ENCODE measurements at places on chromosomes 16 and 17.

DNA sequence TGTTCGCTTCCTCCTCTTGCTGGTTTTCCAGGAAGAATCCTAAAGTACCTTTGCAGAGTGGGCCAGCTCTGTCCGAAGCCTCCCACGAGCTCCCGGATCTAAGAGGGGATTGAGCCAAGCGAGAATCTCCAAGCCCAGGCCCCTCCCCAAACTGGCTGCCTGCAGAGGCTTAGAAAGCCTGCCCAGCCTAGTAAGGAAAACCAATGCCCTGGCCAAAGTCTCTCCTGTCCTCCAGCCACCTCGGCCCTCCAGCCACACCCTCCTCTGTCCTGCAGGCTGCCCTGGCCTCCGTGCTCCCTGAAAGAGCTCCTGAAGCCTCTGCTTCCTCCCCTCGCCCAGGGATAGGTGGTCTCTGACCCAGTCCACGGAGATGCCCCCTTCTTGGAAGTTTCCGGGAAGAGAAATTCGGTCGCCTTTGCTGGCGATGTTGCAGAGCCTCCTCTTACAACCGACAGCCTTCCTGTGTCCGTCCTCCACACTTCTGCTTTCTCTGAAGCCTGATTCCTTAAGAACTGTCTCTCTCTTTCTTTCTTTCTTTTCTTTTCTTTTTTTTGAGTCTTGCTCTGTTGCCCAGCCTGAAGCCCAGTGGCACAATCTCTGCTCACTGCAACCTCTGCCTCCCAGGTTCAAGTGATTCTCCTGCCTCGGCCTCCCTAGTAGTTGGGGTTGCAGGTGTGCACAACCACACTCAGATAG lies 54.9 kb upstream of the TOB1 start:
- DNase-seq = peak; percentile 80

DNA sequence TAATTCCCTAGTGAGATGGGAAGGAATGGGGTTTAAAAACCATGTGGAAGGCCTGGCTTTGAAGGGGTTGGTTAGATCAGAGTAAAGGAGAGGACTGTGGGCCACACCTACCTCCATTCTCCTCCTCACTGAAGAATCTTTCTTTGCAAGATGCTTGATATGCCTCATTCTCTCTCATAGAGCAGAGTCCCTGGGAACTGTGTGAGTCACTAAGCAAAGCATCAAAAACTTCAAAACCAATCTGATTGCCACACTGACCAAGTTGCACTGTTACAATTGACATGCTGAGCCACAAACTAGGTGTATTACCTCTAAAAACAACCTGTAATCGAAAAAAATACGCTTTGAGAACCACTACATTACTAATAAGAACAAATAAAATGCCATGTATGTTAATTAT lies 2.0 kb downstream of the TUBD1 start:
- no peak for DNase-seq

- no peak for DNase-seq
These were observed 227.4 kb downstream of the C16orf78 start for GRCh38 chr16:49600976-49601375.

DNA sequence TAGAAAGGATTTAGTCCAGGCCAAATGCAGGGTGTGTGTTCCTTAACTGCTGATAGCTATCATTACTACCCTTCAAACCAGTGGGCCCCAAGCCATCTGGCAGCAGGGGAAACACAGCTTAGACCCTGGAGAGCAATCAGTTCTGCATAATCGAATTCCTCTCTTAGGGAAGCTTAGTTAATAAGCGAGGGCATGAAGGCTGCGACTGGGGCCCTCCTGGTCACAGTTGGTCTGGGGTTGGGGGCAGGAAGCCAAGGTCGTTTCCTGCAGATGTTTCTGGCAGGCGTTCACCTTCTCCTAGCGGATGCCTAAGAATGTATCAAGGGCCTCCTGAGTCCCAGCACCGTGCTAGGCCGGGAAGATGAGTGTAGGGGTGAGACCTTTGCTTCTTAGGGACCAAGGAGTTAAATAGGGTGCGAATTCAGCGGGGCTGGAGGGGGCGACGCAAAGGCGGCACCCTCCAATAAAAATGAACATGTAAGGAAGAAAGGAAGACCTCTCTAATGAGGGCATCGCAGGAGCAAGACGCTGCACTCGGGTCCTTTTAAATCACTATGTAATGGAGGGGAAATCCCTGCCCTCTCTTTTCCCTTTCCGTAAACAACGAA lies 16.5 kb upstream of the EEF2K start:
- peak; percentile 76 for DNase-seq

DNA sequence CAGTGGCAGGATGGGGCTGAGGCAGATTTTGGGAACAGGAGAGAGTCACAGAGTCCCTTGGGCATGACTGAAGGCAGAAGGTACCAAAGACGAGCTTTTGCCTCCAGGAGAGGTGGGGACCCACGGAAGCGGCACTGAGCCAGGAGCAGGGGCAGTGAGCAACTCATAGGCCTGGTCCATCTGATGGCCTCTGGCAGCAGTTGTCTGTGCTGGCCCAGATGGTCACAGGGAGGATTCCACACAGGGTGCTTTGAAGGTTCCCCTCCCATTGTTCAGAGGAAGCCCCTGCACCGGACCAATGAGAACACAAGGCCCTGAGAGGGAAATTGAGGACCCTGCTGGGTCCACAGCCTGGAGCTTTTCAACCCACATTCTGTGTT lies 360.3 kb upstream of the TNRC6C start:
- DNase-seq = no peak

DNA sequence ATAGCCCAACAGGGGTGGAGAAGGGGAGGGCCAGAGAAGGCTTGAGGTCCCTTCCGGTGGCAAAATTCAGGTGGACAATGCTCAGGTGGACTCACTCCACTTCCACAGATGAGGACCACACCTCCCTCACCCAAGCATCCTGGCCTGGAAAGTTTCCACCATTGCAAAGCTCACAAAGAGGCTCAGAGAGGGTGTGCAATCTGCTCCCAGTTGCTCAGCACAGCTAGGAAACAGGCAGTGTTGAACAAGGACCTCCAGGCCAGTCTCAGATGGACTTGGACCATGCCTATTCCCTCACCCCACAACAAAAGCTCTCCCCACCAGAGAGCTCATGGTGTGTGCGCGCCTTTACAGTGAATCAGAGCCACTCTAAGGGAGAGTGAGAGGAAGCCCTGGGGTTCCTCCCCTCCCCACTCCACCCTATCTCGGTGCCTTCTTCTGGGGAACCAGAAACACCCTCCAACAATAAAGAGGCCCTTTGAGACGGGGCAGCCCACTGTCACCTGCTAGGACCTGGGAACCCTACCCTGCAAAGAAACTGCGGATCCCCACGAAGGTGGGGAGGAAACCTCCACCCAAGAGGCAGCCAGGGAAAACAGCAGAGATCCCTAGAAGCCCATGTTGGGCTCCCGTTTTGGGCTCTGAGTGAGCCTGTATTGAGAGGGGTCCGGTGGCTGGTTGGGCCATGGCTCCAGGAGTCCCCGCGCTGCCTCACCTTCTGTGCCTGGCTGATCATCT lies 1.6 kb downstream of the FAM83G start:
- no peak for DNase-seq

- DNase-seq = no peak
These were observed 51.8 kb upstream of the CDC42EP4 start for GRCh38 chr17:73363442-73364154.

DNA sequence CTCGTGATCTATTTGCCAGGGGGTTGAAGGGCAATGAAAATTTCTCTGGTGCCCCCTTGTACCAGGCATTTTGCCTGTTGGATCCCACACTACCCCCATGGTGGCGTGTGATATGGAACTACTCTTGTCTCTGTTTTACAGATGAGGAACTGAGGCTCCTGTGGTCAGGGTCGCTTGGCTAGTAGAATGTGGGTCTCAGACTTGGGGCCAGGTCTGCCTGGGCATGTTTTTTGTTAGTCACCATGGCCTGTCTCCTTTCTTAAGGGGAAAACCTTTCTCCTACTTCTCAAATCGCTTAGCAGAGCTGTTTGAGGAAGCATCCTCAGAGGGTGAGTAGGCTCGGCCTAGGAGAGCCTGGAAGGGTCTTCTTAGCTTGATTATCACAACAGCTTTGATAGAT lies 51.2 kb downstream of the CLEC16A start:
- no peak for DNase-seq

DNA sequence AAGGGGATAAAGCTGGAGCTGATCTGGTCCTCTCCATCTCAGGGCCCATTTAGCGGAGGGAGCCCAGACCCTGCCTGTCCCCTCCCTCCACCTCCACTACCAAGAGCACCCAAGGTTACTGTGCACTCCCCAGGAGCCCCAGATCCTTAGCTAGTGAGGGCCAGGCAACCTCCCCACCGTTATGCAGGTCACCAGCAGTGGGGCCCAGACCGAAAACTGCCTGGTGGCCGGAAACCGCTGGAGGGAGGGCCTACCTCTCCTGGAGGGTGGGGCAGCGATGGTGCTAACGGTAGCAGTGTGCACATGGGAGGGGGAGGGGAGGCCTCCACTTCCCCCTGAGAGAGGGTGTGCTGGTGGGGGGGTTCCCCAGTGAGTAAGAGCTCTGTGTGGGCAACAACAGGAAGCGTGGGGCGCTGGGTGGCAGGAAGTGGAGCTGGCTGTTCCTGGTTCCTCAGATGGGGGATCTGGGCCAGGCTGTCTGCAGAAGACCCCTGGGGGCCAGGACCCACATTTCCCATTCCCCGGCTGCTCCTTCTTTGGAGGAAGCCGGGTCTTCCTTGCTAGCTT lies 4.4 kb downstream of the FMNL1 start:
- no peak for DNase-seq

GRCh38 chr16:4691666-4692412 lies 1.5 kb upstream of the NUDT16L1 start:
- DNase-seq = no peak

DNA sequence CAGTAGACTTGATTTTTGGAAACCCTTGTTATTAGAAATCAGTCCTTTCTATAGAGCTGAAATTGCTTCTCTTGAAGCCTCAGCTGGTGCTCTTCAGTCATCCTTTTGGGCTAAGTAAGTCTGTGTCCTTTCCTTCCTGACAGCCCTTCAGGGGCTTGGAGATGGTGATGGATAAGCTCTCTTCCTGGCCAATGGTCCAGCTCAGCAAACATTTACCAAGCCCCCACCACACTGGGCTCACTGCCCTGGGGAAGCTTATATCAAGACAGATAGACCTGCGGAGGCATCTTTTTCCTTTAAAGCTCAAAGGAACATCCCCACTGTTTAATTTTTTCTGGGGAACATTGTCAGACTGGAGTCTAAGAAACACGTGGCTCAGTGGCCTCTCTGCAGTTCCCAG lies 139.6 kb downstream of the HAPSTR1 start:
- DNase-seq = no peak

DNA sequence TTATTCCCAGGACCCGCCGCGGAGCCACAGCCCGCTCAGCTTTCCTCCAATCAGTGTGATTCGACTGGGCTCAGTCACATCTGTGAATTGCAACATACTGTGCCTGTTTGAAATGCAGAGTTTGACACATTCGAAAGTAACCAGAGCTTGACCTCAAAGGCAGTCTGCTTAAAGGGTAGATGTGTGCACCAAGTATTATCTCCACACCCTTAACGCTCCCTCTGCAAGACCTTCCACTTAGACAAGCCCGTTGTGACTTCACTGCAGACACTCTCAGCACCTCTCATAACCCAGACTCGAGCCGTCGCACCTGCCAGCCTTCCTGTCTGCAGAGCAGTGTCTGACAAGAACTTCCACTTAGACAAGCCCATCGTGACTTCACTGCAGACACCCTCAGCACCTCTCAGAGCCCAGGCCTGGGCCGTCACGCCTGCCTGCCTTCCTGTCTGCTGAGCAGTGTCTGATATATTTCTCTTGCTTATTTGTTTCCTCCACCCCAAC lies 3.7 kb downstream of the KLHDC4 start:
- no peak for DNase-seq

GRCh38 chr16:31228206-31228605 lies 11.3 kb upstream of the PYDC1 start:
- DNase-seq = no peak

- DNase-seq = no peak
These were observed 5.8 kb upstream of the ABCA6 start for GRCh38 chr17:69147460-69147859.

- DNase-seq = no peak
These were observed 23.4 kb upstream of the MPRIP start for GRCh38 chr17:17018612-17019429.

GRCh38 chr17:61168506-61168905 lies 231.1 kb upstream of the TBX2 start:
- DNase-seq = no peak

- no peak for DNase-seq
These were observed 311.3 kb upstream of the SOX9 start for GRCh38 chr17:71809537-71809936.

- DNase-seq = no peak
These were observed 419.1 kb downstream of the CA10 start for GRCh38 chr17:51739245-51739886.

All from WERI-Rb-1 (cell line).